NCI-H1436 (cell line): ENCODE measurements at places on chromosomes 16 and 17.

- no peak for DNase-seq
These were observed 9.1 kb downstream of the SLC16A3 start for GRCh38 chr17:82237746-82238471.

DNA sequence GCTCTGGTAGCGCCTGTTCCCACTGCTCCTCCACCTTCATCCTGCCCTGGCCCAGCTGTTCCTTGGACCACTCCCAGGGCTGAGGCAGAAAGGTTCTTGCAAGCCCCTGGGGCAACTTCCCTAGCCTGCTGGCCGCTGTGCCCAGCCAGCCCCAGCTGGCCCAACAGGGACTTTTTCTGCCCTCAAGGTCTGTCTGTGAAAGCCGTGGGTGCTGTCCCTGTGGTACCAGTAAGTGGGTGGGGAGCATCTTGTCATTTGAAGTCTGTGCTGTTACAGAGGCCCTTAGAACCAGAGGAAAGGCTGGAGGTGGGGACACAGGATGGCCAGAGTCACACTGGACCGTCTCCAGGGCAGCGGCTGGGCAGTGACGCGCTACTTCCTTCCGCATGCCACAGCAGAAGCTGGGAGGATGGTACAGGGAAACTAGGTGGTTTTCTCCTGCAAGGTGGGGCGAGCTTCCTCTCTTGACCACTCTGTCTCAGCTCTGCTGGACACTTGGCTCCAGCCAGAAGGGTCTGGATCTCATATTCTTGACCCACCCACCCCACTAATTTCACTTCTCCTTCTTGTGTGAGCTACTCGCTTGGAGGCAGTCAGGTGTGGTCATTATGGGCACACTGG is 87.8 kb downstream of the PLCG2 start:
- DNase-seq, result no peak

DNA sequence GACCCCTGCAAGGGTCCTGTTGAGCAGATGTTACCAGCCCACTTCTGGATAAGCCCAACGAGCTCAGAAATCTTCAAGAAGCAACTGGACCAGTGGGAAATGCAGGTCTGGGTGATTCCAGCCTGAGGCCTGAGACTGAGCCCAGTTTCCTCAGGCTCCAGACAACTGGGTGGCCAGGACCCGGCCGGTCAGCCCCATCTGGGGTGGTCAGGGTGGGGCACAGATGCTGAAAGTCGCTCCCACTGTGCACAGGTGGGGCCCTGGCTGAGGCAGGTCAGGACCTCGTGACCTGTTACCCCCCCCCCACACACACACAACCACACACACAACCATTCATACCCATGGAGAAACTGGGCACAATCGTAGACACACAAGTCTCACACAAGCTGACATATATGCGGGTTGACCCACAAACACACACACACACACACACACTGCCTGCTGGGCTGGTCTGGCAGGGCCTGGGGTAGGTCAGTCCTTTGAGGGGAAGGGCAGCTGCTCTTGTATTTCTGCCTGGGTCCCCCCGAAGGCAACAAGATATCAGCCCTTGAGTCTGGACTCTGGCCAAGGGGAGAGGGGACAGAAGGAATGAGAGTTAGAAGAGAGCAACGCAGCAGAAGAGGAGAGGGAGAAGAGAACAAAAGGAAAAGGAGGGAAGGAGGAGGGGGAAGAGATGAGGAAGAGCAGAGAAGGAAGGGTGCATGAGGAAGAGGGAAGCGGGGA is 99.0 kb upstream of the CDH5 start:
- DNase-seq, result no peak

GRCh38 chr17:33686171-33686570 is 393.1 kb upstream of the ASIC2 start:
- no peak for DNase-seq

DNA sequence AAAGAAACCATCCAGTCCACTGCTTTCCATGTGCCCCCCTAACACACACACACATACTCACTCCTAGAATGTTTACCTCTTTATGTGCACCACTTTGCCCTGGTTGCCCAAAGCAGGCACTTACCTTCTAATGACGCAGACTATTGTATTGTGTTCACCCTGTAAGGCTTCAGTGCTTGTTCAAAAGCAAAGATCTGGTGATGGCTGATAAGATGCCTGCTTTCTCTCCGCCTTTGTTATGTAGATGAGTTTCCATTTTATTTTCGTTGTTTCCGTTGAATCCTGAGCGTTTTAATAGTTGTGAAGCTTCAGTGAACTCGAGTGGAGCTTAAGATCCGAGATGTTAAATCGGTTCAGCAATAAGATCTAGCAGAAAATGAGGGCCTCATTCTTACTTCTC is 452.7 kb downstream of the TMEM114 start:
- peak; percentile 5 for DNase-seq
